Right renal cortex interstitium (tissue), 3 donors: ENCODE measurements at places on chromosomes 12 and 14.

GRCh38 chr12:42483521-42483790 lies 106.1 kb downstream of the PRICKLE1 start:
- DNase-seq, result no peak

DNA sequence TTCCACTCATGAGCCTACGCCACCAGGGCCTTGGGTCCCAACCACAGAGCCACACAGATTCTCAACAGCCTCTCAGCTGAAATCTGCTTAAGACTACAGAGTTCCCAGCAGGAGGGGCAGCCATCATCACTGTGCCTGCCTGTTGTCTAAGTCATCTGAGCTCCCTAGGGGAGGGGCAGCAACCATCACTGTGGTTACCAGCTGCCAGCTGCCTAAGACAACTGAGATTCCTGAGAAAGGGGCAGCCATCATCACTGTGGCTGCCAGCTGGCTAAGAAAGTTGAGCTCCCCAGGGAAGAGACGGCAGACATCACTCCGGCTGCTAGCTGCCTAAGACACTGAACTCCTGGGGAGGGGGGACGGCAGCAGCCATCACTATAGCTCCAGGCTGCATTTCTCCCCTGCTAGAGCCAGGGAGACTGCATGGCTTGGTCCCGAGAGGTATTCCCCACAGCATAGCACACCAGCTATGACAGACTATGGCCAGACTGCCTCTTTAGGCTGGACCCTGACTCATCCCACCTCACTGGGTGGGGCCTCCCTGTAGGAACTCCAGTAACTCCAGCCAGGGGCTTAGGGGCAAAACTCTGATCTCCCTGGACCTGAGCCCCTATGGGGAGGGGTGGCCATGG lies 37.2 kb upstream of the C14orf132 start:
- DNase-seq, result no peak

- no peak for DNase-seq
These were observed 12.5 kb upstream of the CAND1 start for GRCh38 chr12:67256649-67257048.

GRCh38 chr14:71270111-71270510 lies 362.9 kb downstream of the PCNX1 start:
- no peak for DNase-seq

- no peak for DNase-seq
These were observed 174.1 kb upstream of the TMTC1 start for GRCh38 chr12:29957835-29958234.

DNA sequence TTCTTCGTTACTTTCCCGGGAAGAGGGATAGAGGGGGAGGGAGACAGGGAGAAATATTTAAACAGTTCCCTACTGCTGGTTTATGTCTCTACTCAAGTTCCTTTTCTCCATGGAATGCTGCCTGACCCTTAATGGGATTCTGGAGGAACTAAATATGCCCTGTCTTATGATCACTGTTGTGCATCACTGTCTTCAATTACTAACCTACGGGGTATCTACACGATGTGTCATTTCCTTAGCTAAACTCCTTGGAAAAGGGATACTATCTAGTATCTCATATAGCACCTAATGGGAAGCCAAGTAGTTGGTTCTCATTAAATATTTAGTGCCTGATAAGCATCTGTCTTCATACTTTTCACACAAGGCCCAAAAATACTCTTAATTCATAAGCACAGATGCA lies 37.5 kb upstream of the FBLN5 start:
- no peak for DNase-seq

- peak; percentile 72 for DNase-seq
These were observed 4.4 kb downstream of the ZNF219 start for GRCh38 chr14:21093769-21094681.

DNA sequence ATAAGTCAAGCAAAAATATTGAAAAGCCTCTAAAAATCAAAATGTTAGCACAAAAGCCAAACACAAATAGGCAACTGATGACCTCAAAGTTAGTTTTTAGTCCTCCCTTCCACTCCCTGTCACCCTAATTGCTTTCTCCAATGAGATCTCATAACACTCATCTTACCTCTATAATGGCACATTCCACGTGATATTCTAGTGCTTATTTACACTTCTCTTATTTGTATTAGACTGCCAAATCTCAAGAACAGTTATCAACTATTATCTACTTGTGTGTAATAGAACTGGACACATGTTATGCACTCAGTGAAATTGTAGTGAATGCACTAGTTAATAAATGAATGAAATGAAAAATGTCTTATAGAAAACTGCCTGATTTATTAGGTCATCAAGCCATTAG lies 55.5 kb upstream of the AVPR1A start:
- no peak for DNase-seq

- no peak for DNase-seq
These were observed 55.6 kb downstream of the CLIP1 start for GRCh38 chr12:122366685-122367475.

DNA sequence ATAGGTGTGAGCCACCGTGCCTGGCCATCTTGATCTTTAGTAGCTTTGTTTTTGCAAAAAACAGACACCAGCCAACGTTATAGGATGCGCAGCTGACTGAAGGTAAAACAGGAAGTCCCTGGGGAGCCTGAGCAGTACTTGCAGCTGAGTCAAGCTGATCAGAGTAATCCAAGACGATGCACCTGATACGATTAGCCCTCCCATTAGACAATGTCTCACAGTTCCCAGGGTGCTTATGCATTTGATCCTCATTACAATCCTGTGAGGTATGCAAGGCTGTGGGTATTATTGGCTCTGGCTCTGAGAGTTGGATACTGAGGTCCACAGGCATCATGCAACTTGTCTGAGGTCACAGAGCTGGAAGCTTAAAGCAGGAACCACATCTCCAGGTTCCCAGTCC lies 8.1 kb downstream of the KRT18 start:
- no peak for DNase-seq

- no peak for DNase-seq
These were observed 56.5 kb downstream of the HSPB8 start for GRCh38 chr12:119235197-119235751.

DNA sequence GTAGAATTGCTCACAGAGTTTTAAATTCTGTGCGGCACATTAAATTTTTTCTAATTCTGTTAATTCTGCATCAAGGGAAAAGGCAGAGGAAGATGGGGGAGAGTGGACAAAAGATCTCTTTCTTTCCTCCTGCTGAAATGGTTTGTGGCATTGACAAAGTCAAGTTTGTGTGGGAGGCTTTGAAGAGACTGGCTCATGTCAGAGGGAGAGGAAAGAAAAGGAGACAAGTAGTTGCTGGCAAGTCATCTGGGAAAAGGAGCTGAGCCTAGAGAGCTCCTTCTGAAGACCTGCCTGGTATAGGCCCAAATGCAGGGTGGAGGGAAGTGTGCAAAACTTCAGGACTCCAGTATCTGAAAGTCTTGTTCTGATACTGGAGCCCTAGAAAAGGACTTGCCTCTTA lies 36.3 kb downstream of the TTLL5 start:
- no peak for DNase-seq

DNA sequence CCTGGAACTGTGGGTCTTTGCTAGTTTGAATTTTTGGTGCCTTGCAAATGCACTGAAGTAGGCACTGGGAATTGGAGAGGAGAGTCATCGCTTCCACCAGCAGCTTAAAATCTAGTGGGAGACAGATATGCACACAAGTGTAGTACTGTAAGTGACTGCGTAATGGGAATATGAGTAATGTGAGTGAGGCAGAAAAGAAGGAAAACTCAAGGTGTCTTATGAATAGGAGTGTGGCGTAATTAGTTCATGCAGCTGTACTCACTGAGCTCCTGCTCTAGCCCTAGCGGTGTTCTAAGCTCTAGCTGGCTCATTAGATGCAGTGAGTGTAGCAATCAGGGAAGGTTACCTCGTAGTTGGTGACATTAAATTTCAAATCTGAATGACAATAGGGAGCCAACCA lies 2.8 kb downstream of the TCP11L2 start:
- DNase-seq, result no peak

DNA sequence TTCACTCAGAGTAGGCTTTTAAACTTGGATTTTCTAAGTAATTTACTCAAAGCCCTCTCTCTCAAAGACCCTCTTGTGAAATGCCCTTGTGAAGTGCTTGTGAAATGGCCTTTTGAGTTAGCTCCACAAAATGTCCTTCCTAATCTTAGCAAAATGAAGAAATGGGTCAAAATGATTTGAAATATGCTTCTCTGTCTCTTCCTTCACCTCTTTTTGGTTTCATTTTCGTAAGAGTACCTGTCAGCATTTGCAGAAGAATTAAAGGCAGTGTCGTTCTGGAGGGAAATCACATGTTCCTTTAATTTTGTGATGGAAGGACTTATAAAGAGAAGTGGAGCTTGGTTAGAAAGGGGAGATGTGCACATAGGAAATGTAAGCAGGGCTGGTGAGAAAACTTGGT lies 93.7 kb downstream of the HMGA2 start:
- DNase-seq, result no peak

DNA sequence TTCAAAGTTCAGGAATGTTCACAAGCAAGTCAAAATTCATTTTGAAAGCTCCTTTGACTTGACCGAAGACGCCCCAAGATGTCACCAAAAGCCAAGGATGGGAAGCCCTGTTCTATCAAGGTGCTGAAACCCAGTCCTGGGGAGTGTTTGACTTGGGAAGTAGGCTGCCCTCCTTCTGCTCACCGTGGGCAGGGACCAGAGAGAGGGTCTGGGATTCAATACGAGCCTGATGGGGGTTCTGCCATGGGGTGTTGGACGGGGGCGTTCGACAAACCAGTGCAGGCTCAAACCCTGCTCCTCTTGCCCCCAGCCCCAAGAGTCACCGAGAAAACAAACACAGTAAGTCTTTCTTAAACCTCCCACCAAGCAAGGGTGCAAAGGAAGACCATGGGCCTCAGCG lies 150.1 kb upstream of the DIO3 start:
- DNase-seq, result no peak

DNA sequence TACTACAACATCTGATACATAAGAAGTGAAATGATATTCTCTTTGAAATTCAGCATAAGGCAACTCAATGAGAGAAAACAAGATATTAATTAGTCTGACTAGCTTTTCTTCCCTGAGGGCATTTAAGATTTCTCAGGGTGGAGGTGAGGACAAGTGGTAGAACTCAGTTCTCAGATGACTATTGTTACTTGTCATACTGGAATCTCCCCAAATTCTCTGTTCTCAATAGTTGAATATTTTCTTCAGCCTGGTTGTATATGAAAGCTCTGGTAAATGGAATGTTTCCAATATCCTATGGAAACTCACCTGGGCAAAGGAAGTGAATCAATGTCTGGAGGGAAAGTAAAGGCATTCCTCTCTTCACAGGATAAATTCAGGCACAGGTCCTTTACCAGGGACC lies 18.2 kb upstream of the ITGA5 start:
- DNase-seq, result no peak

GRCh38 chr14:75427482-75428229 lies at the start of gene JDP2:
TSS of gene JDP2 (plus strand) at chr14:75428022. CDS start at chr14:75437921, 9,899 bp downstream.
- DNase-seq, result peak; percentile 69

GRCh38 chr14:90336985-90337384 lies 5.2 kb upstream of the NRDE2 start:
- DNase-seq, result no peak

DNA sequence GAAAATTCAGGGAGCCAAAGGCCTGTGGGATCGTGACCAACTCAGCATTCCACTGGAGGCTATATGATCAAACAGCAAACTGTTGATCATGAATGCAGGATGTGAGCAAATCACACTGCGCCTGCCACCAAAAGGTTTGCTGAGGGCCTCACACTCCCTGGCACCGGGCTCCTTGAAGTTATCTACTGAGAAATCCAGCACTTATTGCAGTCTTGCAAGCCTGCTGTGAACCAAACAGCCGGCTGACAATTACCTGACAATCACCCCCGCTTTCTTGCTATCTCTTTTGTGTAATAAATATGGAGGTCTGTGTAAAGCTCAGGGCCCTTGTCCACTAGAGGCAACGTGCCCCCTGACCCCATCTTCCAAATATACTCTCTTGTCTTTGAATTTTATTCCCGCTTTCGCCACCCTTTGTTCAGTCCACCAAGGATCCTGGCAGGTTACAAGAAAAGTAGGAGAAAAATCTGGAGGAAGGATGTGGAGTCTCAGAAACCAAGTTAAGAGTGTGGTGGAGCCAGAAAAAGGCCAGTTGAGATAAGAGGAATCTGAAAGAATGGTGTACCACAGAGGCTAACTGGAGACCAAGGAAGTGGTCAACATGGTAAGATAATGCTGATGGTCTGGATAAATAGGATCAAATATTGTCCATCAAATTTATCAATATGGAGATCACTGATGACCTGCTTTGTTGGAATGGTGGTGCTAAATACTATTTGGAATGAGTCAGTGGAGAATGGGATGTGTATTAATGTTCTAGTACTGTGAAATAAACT lies 229.2 kb downstream of the ALX1 start:
- DNase-seq, result no peak

DNA sequence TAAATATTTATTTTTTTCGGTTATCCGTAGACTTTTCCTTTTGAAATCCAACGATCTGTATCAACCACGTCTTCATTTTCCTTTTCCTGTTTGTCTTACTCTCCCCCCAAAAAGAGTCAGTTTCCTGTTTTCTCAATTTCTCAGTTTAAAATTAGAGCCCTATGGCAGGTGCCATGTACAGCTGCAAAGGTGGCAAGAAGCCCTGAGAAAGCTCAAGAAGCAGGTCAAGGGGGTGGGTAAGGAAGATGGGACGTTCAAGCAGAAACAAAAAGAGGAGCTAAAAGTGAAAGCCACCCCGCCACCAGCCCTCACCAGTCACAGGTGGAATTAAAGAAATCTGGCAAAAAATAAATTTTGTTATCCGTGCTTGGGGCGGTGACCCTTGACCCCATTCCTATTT lies 26.7 kb downstream of the SLC35E3 start:
- no peak for DNase-seq

- no peak for DNase-seq
These were observed 40.5 kb downstream of the CRACR2A start for GRCh38 chr12:3712209-3712992.

GRCh38 chr12:121543786-121544185 lies 37.0 kb downstream of the KDM2B start:
- no peak for DNase-seq

- no peak for DNase-seq
These were observed 584 bp downstream of the VRK1 start for GRCh38 chr14:96797582-96798349.

DNA sequence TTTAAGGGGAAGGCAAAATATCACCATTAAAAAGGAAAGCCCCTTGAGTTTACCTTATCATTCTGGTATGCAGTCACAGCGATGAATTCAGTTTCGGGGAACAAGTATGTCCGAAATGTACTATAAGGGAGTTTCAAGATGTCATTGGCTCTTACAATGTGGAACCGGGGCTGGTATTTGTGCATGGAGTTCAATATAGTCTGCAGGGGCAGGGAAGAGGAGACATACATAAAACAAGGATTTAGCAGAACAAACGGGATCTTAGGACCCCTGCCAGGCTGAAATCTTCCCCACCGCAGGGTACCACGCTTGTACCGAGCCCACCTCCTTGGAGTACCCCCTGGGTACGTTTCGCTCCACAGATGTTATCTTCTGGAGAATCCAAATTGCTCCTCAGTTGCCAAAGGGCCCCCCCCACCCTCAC lies 4.5 kb downstream of the TBX3 start:
- no peak for DNase-seq

- no peak for DNase-seq
These were observed 227.2 kb downstream of the NPAS3 start for GRCh38 chr14:33165926-33166289.
